ENCODE measurements at places on chromosomes 3 and 15.

DNA sequence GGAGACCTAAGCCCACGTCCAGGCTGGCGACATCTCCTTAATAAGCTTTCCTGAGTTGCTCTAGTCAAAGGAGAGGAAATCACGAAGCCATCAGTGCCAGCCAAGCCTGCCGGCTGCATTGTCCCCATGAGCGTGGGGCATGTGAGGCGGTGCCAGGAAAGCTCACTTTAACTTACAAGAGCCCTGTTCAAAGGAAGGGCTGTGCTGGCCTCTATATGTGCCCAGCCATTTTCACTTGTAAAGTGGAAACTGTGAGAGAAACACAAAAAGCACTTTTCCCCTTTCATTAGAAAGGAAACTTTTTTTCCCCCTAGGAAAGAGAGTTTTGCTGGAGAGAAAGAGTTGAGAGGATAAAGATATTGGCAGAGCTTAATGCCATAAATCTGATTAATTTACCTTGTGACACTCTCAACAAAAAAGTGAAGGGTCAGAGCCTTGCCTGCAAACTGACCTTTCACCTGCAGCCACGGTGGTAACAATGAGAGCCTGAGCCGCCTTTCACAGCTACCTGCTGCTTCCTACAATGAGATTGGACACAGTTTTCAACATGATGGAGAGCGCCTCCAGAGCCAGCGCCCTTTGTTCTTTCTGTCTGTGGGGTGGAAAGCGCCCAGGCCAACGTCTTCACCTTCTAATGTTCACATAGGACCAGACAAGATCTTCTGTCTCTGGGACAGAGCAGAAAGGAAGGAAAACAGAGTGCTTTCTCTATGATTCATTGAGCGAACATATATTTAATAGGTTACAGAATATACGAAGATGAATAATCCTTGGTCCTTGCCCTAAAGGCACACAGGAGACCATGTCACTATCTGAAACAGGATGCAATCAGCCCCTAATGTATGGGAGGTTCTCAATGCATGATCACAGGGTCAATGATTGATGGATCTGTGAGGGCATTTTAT, 233.1 kb upstream of the HES1 start:
- DNase-seq, result no peak

- no peak for DNase-seq
Measured at GRCh38 chr3:69389520-69390248, 3.8 kb upstream of the FRMD4B start.

DNA sequence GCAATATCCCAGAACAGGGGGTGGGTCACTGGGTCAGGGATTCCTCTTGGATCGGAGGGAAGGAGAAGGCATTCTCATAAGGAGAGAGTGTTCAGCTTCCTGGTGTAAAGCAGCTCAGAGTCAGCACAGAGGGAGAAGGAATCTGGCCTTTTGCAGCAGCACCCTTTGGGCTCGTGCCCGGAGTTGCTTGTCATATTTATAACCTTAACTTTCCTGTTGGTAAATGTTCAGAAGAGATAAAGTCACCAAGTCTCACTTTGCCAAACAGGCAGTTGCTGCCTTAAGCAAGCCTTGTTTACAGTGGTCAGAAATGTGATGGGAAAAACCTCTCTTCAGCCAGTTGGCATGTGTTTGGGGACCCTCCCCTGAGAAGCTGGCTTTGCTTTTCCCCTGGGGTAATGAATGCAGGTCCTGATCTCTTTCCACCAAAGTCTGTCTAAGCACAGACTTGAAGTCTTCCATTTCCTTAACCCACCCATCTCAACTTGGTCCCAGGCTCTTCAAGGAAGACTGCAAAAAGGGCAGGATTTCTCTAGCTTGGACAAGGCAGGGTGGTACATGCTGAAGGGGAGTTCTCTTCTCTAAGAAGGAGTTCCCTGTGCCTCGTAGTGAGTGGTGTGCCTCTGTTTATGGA, 206.9 kb upstream of the BHLHE40 start:
- DNase-seq, result no peak

DNA sequence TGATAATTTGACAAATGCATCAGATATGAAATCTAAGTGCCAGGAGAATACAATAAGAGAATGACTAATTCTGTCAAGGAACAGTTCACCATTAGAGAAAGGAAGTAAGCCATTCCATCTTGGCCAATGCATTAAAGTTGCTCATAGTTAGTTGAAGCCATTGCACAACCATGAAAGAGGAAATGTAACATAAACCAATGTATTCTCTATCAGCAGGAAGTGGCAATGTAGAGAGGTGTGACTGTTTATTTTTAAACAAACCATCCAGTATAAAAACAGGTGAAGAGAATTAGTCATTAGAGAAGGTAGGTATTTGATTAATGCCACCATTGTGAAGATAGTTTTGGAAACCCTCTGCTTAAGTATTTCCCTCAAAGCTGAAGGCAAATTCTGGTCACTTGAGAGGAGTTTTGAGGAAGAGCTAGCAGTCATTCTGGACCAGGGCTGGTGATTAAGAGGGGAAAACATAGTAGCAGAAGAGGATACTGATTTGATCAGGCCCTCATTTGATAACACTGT, 10.7 kb upstream of the ANXA2 start:
- DNase-seq, result no peak

DNA sequence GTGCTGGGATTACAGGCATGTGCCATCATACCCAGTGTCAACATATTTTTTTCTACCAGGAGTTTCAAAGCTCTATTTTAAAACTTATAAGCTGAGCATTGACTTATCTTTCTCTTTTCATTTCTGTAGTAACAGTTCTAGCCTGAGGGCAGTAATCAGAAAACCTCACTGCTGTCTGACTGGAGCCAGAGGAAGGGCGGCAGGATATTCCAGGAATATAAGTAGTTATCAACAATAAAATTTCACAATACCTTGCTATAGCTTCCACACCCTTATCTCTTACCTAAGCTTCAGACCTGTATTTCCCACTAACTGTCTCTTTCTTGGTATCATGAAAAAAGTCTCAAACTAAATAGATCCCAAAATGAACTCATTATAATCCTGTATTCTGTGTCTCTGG, 5.1 kb upstream of the NEDD4 start:
- no peak for DNase-seq

- no peak for DNase-seq
Measured at GRCh38 chr3:184255291-184256039, 5.9 kb downstream of the CAMK2N2 start.

DNA sequence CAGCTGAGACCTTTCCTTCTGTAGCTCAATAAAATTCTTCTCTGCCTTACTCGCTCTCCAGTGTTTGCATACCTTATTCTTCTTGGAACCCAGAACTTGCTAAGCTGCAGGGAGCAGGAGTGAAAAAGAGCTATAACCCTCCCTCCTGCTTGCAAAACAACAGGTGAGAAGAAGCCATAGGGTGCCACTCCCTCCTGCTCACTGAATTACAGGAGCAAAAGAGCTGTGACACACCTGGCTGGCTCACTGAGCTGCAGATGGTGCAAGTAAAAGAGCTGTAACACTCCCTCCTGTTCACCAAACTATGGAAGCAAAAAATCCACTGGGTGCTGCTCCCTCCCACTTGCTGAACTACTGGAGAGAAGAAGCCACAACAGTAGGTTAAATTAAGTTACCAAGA, 44.2 kb upstream of the C2CD4B start:
- no peak for DNase-seq

- DNase-seq, result no peak
Measured at GRCh38 chr3:193971261-193971751, 164.6 kb upstream of the HES1 start.

DNA sequence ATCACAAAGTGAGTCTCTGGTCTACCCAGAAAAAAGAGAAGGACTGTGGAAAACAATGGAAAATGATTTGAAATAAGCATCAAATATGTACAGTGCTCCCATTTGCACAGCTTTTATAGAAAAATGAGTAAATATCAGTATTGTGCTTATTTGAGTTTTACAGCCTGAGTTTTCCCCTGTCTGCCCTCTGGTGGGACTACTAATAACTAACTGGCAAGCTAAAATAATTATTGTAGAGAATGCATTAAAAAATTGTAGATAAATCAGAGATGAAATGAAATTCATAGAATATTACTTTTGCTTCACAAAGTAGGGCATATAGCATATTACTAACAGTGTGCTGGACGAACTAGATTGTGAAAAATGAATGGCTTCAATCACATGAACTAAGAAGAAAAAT, 287.1 kb downstream of the NAALADL2 start:
- no peak for DNase-seq

DNA sequence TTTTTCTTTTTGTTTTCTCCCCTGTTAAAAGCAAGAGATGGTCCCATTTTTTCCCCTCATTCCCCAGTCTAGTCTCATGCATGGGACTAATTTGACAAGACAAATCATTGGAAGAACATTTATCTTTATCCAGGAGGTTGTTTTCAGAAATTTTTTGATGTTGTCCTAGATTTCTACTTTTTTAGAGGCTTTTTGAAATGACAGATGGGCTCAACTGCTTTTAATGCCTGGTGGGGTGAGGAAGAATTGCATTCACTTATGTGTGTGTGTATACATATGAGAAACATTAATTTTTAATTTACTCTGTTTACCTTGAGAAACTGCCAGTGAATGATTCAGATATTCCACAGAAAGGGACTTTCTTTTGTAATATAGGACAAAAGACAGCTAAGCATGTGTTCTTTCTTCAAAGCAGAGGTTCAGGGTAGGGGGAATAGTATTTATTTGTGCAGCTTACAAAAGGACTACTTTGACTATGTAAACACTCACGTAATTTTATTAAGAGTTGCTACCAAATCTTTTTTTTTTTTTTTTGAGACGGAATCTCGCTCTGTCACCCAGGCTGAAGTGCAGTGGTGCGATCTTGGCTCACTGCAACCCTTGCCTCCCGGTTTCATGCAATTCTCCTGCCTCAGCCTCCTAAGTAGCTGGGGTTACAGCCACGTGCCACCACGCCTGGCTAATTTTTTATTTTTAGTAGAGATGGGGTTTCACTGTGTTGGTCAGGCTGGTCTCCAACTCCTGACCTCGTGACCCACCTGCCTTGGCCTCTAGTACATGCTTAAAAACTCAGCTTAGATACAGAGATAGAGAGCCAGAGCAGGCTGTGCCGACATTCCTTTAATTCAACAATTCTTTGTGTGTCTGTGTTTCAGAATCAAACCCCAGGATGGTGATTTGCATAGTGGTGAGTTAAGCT, 130.1 kb upstream of the RARB start:
- DNase-seq, result no peak

DNA sequence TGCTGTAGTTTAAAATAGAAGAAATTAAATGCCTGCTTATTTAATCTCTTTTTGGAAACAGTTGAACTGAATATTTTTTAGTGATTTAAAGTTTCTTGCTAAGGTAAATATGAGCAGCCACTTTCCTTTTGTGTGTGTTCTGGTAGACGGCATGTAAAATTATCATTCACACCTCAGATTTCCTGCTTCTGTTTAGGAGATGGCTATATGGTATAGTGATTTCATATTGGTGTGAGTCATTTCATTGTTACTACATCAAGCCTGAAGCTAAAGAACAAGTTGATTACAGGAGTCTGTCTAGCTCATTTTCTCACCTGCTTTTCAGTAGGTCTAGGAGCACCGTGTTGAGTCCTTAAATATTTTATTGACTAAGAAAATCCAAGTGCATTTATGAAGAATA, 2.2 kb downstream of the LRCH3 start:
- no peak for DNase-seq

GRCh38 chr15:80789296-80789695, 10.1 kb downstream of the CEMIP start:
- no peak for DNase-seq

- no peak for DNase-seq
Measured at GRCh38 chr15:71044006-71044405, 71.3 kb upstream of the THSD4 start.

DNA sequence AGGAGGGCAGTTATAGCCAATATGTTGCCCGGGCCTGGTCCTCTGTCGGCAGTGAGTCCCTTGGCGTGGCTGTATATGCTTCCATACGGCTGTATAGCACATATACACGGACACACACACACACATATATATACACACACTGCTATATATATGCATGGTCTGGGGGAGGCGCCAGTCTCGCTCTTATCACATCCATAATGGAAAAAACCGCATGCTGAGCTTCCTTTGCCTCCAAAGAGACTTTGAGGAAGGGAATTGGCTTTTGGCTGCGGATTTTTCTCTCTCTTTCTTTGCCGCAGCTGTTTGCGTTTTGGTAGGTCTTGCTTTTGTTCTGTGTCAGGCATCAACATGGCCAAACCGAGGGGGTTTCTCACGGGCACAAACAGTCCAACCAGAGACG, 11.3 kb upstream of the TMEM115 start:
- DNase-seq, result no peak

DNA sequence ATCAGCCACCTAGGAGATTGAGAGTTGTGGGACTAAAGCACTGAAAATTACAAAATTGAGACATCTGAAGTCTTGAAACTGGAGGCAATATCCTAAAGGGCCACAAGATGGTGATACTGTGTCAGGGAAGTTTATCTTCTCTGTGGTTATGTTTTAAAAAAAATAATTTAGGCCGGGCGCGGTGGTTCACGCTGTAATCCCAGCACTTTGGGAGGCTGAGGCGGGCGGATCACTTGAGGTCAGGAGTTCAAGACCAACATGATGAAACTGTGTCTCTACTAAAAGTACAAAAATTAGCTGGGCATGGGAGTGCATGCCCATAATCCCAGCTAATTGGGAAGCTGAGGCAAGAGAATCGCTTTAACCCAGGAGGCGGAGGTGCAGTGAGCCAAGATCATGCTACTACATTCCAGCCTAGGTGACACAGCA, 17.9 kb upstream of the NIT2 start:
- no peak for DNase-seq
